ENCODE measurements at places on chromosomes 4 and X.

DNA sequence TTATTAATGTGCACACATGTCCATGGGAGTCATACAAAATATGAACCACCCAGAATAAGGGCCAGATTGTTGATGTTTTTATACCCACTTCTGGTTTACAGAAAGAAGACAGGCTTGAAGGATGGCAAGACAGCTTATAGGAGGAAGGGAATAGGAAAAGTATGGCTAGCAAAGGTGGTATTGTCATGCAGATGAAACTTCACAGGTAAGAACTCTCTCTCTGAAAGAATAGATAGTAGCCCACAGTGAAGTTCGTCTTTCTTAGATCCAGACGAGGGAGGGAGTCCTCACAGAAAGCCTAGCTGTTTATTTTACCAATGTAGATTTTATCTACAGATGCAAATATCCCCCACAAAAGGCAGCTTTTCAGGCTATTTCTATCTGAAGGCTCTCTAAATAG is 43.7 kb upstream of the SPIN4 start:
- no peak for DNase-seq

DNA sequence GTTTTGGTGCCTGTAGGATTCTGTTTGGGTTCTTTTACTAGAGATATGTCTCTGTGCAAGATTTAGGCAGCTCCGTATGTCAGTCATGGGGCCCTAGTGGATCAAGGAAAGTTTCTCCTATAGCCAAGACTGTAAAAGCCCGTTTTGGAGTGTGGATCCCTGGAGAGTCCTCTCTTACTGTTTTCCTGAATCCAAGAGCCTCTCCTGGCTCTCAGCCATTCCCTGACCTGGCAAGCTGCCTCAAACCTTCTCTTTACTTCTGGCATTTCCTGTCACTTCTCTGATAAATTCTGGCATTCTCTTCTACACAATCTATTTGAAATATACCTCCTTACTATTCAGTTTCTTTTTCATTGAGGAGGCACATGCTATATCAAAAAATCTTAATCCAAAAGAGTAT is 41.4 kb downstream of the DCAF12L2 start:
- DNase-seq = no peak

DNA sequence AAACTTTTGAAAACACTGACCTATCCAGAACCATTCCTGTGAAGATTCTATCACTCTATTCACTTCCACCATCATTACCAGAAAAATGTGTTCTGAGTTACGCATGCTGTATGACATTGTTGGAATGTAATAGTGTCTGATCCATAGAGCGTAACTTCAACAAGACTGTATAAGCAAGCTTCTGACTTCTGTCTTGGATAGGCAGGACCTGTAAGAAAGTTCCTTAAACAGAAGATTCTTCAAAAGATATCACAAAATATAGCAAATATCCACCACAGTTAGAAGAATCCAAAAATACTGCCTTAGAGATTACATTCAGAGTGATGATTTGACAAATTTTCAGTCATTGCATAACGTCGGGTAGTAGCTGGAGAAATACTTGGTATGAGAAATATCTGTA is 14.0 kb upstream of the SPOCK3 start:
- no peak for DNase-seq

- no peak for DNase-seq
Measured at GRCh38 chrX:15681433-15681832, 16.8 kb upstream of the CLTRN start.

DNA sequence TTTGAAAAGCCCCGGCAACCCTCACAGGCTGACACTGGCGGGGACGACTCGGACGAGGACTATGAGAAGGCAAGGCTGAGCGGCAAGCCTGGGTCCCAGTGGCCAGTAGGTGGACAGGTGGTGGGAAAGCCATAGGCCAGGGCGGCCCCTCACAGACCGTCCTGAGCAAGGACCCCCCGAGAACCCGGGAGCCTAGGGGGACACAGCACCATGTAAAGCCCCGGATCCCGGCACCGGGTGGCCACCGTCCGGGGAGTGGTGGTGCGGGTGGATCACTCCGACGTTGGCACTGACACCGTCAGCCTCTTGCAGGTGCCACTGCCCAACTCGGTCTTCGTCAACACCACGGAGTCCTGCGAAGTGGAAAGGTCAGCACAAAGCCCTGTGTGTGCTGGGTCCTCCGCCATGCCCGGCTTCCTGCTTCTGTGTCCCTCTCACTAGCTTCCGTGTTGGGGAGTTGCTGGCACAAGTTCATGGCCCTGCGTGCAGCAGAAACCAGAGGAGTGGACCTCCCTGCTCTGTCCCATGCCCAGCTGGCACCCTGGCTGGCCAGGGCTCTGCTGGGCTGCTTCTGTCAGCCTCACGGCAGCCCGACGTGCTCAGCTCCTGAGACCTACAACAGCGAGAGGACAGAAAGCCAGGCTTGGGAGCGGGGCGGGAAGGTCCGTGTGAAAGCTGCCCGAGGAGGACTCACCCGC is 11.9 kb upstream of the ADD1 start:
- DNase-seq = no peak
